Stimulated activated CD8-positive, alpha-beta memory T cell treated with anti-CD3 and anti-CD28 coated beads, Interleukin-4, amount 100 ng/mL, for 24 hours (primary cell): ENCODE measurements at places on chromosomes 6 and 20.

DNA sequence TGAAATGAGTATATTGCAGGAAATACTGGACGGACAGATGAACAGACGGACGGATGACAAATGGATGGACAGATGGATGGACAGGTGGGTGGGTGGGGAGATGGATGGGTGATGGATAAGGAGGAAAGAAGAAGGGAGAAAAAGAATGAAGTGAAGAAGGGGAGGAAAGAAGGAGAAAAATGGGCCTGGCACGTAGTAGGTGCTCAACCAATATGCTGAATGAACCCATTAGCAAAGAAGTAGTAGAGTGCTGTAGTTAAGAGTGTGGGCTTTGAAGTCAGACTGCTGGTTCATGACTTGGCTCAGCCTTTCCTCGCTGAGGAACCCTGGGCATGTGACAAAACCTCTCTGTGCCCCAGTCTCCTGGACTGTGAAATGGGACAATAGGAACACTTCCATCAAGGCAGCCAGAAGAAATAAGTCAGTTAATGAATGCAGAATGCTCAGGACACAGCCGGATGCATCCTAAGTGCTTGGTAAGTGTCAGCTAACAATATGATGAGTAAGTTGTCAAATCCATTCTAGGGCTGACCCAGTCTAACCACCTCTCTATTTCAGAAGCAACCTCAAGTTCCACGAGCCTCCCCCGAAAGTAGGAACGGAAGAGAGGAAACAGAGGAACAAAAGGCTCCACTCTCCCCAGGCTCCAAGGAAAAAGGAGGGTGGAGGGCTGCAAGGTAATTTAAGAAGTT lies 37.9 kb downstream of the PREX1 start:
- no peak for DNase-seq

- DNase-seq = peak; percentile 2
Observed at GRCh38 chr6:47413752-47414422, 63.7 kb upstream of the CD2AP start.

- no peak for DNase-seq
Observed at GRCh38 chr20:38272398-38272797, 11.9 kb upstream of the KIAA1755 start.

DNA sequence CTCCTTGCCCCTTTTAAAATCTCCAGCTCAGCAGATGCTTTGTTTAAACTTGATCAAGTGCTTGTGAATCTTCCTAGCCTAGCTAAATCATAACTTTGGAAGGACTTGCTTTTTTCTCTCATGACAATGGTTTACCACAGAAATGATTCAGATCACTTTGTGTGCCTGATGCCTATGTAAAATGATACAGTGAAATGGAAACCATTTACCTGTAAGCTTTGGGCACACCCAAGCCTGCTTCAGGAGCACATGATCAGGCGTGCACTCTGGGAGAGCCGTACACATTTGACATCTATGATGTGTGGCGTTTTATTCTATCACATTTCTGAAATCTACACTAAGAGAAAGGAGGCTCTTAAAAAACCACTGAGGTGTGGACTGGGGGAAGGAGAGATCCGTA lies 41.1 kb downstream of the PTPN1 start:
- DNase-seq = no peak

GRCh38 chr6:76214546-76214945 lies 142.1 kb upstream of the IMPG1 start:
- no peak for DNase-seq

GRCh38 chr20:25389858-25390537 lies 637 bp downstream of the ABHD12 start:
- DNase-seq = peak; percentile 24

- DNase-seq = no peak
Observed at GRCh38 chr6:128743974-128744765, 138.8 kb upstream of the LAMA2 start.

- no peak for DNase-seq
Observed at GRCh38 chr6:53347921-53348370, 804 bp downstream of the ELOVL5 start.
